Calu3 (cell line): ENCODE measurements at places on chromosomes 13 and 19. TPM values are rescaled to one million over a fixed set of nuclear protein-coding genes. Genes with fewer than 3 reads are reported as not detected.

- H3K36me3 ChIP-seq, result no peaks in the 10 kb centered on the region
- H3K4me1 ChIP-seq, result peaks cover 20% of the 10 kb centered on the region
- no peak overlapping the region for H3K27ac ChIP-seq
- no peak for DNase-seq
Measured at GRCh38 chr19:51551673-51552432, 19.2 kb upstream of the ZNF175 start.

GRCh38 chr13:30334663-30335386 is 27.5 kb upstream of the KATNAL1 start:
- H3K4me1 ChIP-seq, result peaks cover 26% of the 10 kb centered on the region
- no peaks in the 10 kb centered on the region for H3K27me3 ChIP-seq
- no peak overlapping the region for H3K4me3 ChIP-seq
- no peak overlapping the region for H3K27ac ChIP-seq

GRCh38 chr19:56120371-56121179 is 520 bp downstream of the ZNF787 start:
- H3K36me3 ChIP-seq, result peaks cover 41% of the 10 kb centered on the region
- H3K4me3 ChIP-seq, result peak overlapping the region; percentile 84

DNA sequence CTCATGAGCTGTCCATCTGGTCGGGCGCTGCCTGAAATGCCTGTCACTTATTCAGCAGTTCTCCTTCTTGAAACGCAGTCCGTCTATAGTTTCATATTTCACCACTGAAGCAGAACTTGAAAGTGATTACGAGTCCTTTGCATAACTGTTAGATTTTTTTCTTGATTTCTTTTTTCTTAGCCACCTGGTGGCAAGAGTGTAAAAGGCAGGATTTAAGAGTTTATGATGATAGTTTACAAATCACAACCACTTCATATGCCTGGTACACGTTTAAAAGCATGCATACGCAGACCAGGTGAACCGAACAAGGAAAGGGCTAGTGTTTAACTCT is 45.8 kb downstream of the GGACT start:
- no peak for DNase-seq
- no peaks in the 10 kb centered on the region for H3K4me1 ChIP-seq
- no peaks in the 10 kb centered on the region for H3K36me3 ChIP-seq
- no peak overlapping the region for H3K27ac ChIP-seq
- no peak overlapping the region for H3K4me3 ChIP-seq
- no peaks in the 10 kb centered on the region for H3K27me3 ChIP-seq

DNA sequence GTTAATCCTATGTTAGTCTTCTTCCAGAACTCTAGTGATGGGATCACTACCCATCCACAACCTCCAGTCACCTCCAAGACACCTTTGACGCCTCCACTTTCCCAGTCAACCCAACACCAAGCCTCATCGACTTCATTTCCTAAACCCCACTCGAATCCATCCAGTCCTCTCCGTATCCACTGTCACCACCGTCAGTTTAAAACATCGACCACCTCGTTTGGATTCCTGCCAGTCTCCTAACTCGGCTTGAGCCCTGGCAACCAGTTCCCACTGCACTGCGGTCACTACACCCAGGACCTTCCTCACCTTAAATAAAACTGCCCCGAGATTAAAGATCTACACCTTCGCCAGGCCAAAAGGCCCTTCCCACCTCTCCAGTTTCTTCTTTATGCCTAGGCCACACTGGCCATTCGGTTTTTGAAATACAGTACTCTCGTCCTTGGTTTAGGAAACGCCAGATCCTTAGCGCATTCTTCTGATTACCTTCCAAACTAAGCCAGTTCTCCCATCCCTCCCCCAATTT is 1.2 kb downstream of the MTIF3 start:
- no peaks in the 10 kb centered on the region for H3K27me3 ChIP-seq
- H3K27ac ChIP-seq, result peak overlapping the region; percentile 65
- DNase-seq, result no peak
- peak overlapping the region; percentile 74 for H3K4me3 ChIP-seq

DNA sequence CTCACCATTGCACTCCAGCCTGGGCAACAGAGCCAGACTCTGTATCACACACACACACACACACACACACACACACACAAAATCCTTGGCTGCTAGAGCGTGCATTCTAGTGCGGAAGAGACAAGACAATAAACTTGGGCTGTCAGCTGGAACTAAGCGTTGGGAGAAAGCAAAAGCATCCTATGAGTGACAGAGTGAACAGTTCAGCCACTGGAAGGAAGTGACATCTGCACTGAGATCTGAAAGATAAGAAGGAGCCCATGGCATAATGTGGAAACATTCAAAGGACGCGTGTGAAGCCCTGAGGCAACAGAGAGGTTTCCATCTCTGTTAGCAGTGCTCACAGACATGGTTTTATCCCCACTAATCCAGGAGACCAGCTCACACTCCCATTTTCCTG is 3.5 kb upstream of the SLC1A5 start:
- H3K36me3 ChIP-seq, result peaks cover 36% of the 10 kb centered on the region
- no peaks in the 10 kb centered on the region for H3K27me3 ChIP-seq
- no peak overlapping the region for H3K4me3 ChIP-seq
- no peak for DNase-seq
- H3K4me1 ChIP-seq, result peaks cover 32% of the 10 kb centered on the region
- H3K27ac ChIP-seq, result no peak overlapping the region

DNA sequence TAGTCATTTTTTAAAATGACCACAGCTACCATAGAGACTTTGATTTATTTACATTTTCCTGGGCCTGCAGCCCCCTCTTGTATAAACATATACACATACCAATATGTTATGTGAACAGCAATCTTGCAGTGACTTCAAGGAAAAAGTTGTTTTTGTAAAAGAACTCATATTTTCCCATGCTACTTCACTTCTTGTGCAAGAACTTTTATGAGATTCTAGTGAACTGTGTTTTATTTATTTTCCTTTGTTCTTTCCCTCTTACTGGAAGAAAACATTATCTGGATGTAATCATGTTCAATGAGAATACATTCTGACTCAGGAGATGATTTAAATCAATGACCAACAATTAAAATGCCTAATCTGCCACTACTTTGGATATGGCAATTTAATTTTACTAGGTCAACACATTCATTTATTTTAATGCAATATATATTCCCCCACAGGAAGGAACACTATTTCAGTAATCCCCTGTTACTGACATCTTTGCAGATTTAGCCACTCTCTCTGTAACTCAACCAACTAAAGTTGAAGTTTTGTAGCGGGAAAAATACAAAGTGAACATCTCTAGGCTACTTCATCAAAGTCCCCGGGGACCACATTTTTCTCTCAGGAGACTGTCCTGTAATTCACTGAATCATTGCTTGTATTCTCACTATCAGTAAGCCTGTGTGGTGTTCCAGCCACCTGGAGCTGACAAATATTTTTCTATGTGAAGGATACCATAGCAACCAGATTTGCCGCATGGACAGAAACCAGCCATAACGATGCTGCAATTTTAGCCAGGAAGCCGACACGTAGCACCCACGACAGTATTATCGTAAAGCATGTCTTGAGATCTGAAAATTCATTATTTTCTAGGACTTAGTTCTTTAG is 90.5 kb downstream of the STARD13 start:
- no peak for DNase-seq
- no peak overlapping the region for H3K4me3 ChIP-seq
- H3K36me3 ChIP-seq, result no peaks in the 10 kb centered on the region
- no peaks in the 10 kb centered on the region for H3K4me1 ChIP-seq
- H3K27me3 ChIP-seq, result no peaks in the 10 kb centered on the region

The PODNL1 gene
- not detected in 2 replicates for total RNA-seq

The CERS4 gene
- total RNA-seq, result 10.1 and 13.4 TPM in 2 replicates

The KIR3DL1 gene
- not detected in 2 replicates for total RNA-seq

The TMEM145 gene
- total RNA-seq, result 1.5 and 3.1 TPM in 2 replicates

The CAMSAP3 gene
- 26.0 and 30.3 TPM in 2 replicates for total RNA-seq
